ENCODE measurements at places on chromosomes 2 and 18.

GRCh38 chr2:167144179-167144898 lies 256.1 kb downstream of the XIRP2 start:
- peak; percentile 22 for DNase-seq

- no peak for DNase-seq
These were observed 246.6 kb upstream of the REG3G start for GRCh38 chr2:78778756-78779510.

GRCh38 chr2:64106481-64106880 lies 37.7 kb downstream of the PELI1 start:
- no peak for DNase-seq

DNA sequence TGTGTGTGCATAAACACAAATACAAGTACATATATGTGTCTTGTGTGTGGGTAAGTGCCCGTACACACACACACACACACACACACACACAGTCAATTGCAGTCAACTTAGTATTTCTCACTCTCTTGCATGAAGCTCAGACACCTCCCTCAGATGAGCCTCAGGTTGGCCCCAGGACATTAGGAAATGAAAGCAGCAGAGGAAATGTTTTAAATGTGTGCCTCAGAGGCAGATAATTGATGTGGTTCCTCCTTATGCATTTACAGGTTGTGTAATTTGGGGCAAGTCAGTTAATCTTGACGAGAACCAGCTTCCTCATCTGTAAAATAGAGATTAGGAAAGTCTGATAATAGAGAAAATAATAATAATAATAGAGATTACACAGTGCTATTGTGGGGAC lies 814.0 kb upstream of the ID2 start:
- DNase-seq: no peak

DNA sequence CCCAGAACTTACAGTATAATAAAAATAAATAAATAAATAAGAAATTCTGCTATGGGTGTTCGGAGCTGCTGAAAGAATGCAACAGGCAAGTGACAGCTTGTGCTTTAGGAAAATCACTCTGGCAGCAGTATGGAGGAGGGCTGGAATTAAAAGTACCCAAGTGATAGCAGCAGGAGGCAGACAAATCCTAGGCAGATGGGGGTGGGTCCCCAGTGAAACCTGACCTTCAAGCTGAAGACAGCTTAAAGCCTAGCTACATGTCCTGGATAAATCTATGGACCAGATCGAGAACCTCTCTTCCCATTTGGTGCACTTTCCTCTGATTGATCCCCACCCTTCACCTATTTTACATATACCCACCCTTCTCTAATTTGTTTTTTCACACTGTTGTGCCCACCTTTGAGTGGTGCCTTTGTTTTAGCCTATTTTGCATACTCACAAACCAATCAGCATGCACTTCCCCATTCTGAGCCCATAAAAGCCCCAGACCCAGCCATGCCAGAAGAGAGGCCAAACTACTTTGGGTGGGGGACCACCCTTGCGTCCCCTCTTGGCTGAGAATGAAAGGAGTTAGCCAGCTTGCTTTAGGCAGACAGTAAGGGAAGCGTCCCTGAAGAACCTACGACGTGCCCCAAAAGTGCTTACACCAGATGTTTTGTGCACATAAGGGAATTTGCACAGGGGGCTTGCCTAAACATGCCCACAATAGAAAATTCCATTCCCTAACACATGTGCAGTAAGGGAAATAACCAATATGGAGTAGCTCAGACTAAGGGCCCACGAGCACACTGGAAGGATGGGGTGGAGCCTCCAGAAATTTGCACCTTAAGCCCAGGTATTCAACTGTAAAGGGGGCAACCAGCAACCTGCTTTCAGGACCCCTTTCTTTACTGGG lies 3.0 kb downstream of the METTL8 start:
- DNase-seq: no peak

GRCh38 chr18:61891271-61891670 lies 1.5 kb downstream of the RNF152 start:
- DNase-seq: peak; percentile 43

- DNase-seq: peak; percentile 39
These were observed 54.8 kb downstream of the KCNS3 start for GRCh38 chr2:17933256-17933655.

DNA sequence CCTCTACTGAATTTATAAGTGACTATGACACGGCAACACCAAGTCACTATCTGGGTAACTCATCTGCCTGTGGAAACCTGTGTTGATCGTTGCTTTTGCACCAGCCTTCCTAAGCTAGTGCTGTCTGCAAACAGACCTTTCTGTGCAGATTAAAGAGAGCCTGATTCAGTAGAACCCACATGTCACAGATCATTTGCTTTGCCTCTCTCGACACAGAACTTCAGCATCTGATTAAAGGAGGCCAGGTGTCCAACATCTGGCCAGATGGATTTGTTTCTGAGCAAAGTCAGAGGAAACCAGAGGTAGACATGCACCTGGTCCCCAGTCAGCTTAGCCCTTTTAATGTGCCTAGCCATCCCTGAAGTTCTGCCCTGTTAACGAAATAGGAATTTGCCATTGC lies 15.0 kb upstream of the TTR start:
- no peak for DNase-seq

DNA sequence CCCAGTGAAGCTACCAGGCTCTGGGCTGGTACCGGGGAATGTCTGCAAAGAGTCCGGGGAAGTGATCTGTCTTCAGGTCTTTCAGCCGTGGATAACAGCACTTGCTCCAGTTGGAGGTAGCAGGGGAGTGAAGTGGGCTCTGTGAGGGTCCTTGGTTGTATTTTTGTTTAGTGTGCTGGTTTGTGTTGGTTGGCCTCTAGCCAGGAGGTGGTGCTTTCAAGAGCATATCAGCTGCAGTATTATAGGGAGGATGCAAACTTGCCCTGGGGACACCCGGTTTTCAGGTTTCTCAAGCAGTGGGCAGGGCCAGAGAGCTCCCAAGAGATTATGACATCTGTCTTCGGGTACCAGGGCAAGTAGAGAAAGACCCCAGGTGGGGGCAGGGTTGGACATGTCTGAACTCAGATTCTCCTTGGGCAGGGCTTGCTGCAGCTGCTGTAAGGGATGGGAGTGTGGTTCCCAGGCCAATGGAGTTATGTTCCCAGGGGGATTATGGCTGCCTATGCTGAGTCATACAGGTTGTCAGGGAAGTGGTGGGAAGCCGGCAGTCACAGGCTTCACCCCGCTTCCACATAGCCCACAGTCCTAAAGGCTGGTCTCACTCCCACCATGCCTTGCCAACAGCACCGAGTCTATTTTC lies 34.4 kb downstream of the ACAA2 start:
- no peak for DNase-seq

GRCh38 chr2:2016651-2017311 lies 272.5 kb upstream of the PXDN start:
- DNase-seq: no peak

- no peak for DNase-seq
These were observed 66.0 kb upstream of the ASAP2 start for GRCh38 chr2:9140645-9141044.

DNA sequence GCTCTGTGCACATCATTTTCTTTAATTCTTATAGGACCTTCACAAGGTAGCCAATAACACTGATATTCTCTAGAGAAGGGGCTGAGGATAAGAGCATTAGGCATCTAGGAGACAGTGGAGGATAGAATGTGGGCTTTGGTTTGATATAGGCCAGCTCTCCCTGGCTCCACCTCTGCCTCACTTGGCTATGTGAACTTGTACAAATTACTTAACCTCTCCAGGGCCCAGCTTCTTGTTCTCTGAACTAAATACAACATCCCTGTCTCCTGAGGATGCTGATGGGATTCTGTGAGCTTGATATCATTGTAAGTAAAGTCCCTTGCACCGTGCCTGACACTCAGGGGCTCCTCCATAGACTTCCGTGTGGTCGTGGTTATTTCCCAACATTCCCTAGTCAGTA lies 87.3 kb downstream of the ACOXL start:
- DNase-seq: no peak

- DNase-seq: no peak
These were observed 51.7 kb upstream of the ATIC start for GRCh38 chr2:215260097-215260677.

GRCh38 chr18:31979714-31980113 lies 36.8 kb upstream of the TRAPPC8 start:
- no peak for DNase-seq

DNA sequence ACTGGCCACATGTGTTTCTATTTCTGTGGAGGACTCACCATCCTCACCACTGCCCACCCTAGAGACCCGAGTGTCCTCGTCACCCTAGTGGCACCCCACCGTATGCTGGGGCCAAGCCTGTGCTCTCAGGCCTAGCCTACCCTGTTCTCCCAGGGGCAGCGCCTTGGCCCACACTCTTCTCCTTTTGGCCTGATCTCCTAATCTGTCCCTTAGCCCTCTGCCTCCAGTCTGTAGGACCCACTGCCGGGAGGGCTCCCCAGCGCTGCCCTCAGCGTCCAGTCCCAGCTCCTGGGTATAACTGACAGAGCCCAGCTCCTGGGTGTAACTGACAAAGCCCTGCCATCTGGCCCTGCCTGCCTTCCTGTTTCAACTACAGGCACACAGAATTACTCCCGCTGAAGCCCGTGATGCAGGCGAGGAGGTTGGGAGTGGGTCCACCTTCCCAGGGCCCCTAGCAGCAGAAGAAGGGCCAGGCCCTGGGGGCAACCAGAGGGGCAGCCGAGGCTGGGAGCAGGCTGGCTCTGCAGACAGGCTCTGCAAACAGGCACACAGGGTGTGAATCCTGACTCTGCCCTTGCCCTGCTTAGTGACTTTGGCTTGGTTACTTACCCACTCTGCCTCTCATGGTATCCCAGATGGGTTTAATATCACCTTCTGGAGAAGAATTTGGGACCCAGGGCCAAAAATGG lies 25.6 kb upstream of the PTMA start:
- DNase-seq: no peak

GRCh38 chr2:263022-263738 lies 652 bp downstream of the SH3YL1 start:
- DNase-seq: no peak

DNA sequence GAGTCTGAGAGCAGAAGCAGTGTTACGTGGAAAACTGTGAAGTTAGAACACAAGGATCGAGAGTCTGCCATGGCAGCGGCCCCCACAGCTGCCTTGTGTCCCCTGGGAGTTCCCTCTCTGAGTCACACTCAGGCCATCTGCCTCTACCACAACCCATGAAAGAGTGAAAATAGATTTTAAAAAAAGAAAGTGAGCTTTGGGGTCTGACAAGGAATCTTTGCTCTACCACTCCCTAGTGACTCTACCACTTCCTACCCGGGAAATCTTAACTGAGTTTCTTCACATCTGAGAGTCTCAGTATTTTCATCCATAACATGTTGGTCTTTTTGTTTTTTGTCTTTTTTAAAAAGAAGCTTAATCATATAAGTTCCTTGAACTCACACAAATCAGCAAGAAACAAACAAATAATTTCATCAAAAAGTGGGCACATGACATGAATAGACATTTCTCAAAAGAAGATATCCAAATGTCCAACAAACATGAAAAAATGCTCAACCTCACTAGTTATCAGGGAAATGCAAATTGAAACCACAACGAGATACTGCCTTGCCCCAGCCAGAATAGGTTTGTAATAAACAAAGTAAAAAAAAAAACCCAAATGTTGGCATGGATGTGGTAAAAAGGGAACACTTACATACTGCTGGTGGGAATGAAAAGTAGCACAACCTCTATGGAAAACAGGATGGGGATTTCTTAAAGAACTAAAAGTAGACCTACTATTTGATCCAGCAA lies 2.4 kb upstream of the MSGN1 start:
- no peak for DNase-seq

DNA sequence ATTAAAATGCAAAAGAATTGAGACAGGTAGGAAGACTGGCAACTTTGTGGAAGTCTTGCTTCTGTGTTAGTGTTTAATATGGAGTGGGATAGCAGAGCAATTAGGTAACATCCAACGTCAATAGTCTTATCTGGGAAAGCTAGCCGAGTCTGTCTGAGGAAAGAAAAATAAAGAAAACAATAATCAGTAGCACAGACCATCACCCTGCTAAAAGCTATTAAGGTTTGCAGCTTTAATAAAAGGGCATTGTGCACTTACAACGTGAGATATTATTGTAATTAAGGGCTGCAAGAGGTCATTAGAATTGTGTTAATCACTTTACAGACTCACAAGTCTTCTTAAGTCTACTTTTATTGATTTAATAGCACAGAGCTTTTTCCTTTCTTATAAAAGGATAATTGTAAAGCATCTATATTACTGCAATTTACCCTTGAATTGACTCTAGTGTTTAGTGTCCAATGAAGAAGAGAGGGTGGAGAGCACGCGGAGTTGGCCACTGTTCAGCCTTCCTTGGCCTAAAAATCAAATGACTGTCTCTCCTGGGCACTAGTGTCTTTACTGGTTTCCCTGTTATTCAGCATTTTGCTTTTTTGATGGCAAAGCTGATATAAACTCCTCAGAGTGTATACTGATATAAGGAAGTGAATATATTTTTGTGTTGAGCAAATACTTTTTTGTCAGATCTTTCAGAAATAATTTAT lies 2.0 kb downstream of the CDH7 start:
- DNase-seq: no peak

DNA sequence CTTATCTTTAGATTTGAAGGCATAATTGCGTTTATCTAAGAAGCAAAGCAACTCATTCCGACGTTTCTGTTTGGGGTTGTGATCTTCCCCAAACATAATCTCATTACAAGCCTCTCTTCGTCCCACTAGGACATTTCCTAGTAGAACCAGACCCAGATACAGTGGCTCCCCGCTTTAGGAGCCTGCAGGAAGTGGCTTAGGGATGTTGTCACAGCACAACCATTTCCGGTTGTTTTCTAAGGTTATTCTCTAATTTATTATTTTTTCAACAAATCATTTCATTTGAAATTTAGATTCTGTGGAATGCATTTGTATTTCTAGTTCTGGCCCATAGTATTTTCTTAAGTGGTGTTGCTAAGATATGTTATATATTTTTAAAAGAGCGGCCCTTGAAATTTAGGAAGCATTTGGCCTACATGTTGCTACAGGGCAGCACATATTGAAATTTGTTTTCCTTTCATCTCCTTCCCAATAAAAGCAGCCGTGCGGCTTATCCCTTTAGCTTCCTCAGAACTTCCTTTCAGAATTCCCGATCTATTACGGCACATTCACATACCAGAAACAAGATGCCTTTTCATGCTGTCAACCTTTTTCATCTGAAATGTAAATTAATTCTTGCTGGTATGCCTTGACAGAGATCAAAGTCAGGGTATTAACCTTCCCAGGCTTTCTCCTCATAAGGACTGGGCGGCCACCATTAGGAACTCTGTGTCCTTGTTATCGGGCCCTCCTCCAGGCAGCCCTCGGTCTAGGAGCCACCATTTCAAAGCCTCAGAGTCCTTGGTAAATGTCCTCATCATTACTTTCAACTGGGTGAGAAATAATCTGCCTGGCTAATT lies 210.9 kb upstream of the SP5 start:
- DNase-seq: no peak

GRCh38 chr2:53527056-53527455 lies 240.5 kb upstream of the CHAC2 start:
- no peak for DNase-seq

DNA sequence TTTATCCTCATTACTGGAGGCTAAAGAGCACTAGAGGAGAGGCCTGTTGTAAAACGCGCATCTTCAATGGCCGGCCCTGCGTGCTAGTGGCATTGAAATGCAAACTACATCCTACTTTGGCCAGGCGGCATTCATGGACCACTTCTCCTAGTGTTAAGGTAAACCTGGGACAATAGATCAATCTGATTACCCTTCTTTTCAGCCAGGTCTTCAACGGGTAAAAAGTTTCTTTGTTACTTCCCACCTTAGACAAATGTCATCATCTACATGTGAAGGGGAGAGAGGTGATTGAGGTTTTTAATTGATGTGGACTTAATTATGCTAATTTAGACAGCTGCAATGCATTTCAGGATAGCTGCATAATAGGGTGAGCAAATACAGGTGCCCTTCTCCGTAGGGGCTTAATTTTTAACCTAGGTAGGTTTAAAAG lies 628.0 kb downstream of the ZEB2 start:
- DNase-seq: no peak

All from fibroblast of gingiva (primary cell).